ENCODE measurements at places on chromosomes 1 and 21.

DNA sequence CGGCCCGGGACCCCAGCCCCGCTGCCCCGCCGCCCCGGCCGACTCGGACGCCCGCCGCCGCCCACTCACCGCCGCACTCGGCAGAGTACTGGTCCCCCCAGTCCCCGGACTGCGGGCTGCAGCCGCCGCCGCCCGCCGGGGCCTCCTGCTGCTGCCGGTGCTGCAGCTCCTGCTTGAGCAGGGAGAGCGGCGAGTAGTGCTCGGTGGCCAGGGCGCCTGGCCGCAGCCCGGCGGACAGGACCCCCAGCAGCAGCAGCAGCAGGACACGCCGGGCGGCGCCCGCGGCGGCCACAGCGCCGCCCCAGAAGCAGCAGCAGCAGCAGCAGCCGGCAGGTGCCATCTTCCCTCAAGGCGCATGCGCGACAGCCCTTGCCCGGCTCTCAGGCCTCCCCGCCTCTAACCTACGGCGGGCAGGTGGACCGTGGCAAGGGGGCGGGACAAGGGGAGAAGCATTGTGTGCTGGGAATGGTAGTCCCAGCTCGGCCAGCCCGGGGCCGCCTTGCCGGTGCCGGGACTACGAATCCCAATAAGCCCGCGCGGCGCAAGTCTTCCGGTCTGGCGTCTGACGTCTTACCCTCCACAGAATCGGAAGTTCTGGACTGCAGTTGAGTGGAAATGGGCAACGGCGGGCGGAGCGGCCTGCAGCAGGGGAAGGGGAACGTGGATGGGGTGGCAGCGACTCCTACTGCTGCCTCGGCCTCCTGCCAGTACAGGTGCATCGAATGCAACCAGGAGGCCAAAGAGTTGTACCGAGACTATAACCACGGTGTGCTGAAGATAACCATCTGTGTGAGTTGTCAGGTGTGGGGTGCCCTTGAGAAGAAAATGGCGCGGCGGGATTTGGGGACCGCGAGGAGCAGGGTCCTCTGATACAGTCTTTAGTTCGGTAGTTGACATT lies at the start of the genes ARV1 and TTC13:
TSS of gene ARV1 (plus strand) at position 604 of the 898 bp plus-strand sequence. CDS start at position 616, 12 bp downstream.
TSS of gene TTC13 (minus strand) at position 371 of the 898 bp plus-strand sequence. CDS start at position 340, 31 bp downstream.
- peak; percentile 98 for DNase-seq

DNA sequence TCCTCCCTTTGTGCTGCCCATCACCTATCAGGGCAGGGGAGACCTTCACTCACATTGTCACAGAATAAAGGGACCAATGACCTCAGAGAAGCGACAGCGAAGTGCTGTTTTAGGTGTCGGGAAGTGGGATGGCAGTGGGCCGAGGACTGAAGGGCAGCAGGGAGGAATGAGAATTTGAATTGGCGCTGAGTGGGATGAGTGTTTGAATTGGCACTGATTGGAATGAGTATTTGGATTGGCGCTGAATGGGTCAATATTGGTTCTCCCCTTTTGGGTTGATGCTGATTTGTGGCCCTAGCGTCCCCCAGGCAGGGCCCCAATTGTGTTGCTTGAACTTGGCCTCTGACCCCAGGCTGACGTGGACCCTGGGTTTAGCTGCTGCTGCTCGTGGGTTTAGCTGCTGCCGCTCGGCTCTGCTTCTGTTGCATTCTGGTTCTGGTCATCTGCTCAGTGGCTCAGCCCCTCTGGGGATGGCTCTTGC lies 12.4 kb upstream of the UMODL1 start:
- no peak for DNase-seq

GRCh38 chr1:50487725-50488124 lies 64.5 kb upstream of the DMRTA2 start:
- DNase-seq: no peak

DNA sequence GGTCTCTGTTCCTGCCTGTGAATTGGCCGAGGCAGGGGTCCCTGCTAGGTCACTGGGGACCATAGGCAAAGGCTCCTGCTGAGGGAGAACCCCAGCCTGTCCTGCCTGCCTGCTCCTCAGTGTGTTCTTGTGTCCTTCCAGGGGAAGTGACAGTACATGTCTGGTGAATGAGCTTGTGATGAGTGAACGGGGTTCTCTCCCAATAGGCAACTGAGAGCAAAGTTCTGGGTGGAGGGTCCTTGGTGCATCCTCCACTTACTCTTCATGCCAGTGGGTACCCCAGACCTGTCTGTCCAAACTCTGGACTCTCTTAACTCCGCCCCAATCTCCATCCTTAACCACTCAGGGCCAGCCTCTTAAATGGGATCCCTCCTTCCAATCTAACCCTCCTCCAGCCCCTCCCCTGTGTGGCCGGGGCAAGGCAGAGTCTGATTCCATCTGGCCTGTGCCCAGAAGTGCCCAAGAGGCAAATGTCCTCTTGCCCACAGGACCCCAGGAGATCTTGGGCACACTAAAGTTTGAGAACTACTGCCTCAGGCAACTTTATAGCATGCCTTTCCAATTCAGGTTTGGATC lies 2.0 kb downstream of the XKR8 start:
- DNase-seq: no peak

- DNase-seq: no peak
Measured at GRCh38 chr21:44755227-44755626, 43.9 kb upstream of the TSPEAR start.

- DNase-seq: no peak
Measured at GRCh38 chr1:83856381-83856780, 142.6 kb downstream of the TTLL7 start.

DNA sequence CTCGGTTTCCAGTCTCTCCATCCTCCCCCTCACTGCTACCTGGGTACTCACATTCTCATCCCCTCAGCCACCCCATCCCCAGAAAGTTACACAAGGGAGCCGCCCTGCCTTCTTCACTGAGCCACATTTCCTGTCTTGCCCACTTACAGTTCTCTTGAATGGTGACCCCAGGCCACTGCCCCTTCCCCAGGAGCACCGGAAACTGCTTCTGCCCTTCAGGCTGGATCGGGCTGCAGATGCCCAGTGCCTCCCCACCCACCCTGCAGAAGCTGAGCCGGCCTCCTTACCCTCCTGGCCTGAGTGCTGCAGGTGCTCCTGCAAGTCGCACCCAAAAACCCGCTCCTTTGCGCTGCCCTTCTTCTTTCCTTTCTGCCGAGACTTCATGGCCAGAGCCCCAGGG lies 450 bp downstream of the ARHGAP30 start:
- peak; percentile 45 for DNase-seq

DNA sequence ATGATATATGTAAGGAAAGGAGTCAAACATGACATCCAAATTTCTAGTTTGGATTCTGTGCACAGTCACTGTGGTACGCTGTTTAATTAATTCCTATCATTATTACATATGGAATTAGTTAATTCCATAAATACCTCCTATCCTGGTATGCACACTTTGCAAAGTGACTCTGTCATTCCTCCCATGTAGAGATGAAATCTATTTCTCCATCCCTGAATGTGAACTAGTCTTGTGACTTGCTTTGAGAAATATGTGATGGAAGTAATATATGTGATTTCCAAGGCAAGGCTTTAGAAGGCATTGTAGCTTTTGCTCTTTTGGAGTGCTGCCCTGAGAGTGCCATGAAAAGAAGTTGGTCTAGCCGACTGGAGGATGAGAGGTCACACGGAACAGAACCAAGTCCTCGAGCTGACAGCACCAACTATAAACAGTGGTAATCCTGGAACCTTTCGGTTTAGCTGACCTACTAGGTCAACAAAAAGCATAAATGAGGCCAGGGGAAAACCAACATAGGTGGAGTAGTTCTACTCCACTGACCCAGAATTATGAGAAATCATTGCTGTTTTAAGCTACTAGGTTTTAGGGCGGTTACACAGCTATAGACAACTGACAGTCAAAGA lies 1.5 kb downstream of the SELENOF start:
- DNase-seq: no peak

GRCh38 chr21:25925936-25926335 lies 191.2 kb downstream of the GABPA start:
- no peak for DNase-seq

DNA sequence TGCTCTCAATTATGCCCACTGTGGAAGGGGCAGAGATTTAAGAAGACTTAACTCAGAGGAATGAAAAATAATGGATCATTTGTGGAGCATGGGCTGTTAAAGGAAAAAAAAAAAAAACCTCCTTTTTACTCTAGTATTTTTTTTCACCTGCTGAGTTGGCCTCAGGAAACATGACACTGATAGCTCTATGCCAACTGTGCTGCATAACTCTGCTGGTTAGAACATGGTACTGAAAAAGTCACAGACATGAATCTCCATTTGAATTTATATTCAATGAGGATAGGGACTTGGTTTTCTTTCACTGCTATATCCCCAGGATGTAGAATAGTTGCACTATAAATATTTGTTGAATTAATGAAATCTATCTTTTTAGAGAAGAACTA lies 86.1 kb upstream of the KIAA0040 start:
- no peak for DNase-seq

GRCh38 chr1:63475761-63476160 lies 47.3 kb downstream of the ITGB3BP start:
- DNase-seq: no peak

GRCh38 chr1:147809236-147809635 lies 48.8 kb upstream of the GJA5 start:
- no peak for DNase-seq

DNA sequence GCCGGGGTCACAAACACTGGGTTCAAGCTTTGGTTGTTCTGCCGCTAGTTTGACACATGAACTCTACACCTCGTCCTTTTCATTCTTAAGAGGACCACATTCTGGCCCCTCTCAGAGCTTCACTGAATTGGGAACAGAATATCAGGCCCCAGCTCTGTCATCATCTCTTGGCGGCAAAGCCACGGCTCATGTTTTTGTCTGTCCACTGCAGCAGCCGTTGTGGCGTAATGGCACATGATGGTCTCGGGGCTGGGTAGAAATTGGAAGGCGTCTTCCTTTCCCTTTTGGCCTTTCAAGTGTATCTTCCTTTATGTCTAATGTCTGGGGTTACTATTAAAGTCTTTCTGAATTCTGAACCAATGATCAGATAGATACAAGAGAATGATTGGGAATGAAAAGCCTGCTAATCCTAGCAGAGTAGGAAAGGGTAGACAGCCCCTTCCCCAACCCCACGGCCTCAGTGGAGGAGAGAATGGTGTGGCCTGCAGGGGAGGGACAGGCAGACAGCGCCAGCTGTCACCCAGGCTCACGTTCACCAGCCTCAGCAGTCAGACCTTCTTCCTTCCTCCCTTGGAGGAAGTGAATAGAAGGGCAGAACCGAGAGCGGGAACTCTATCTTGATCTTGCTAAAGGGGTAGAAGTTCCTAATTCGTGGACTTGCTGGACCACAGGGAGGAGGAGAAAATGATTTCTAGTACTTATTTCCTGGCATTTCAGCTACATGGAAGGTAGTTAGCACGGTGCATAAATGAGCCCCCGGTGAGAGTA lies 498.1 kb downstream of the KIF26B start:
- no peak for DNase-seq

DNA sequence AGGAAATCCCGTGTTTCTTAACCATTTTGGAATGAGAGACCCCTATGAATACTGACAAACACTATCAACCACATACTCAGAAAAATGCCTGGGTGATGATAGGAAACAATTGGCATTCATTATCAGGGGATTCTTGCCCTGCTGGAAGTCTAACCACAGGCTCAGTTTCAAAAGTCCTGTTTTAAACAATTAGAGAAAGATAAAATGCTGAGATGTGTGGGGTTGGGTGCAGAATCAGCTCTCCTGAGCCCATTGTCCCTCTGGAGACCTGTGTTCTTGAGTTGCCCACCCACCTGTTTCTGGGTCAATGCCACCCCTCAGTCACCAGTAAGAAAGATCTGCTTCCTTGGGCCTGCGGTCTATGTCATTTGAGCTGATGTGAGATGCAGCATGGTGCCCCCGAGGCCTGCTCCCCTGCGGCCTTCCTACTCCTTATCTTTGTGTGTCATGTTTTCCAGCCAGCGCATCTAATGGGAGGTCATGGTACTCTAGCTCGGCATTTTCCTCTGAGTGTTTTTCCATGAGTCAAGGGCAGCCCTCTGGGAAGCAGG lies 130.3 kb upstream of the PLXNA2 start:
- DNase-seq: no peak

DNA sequence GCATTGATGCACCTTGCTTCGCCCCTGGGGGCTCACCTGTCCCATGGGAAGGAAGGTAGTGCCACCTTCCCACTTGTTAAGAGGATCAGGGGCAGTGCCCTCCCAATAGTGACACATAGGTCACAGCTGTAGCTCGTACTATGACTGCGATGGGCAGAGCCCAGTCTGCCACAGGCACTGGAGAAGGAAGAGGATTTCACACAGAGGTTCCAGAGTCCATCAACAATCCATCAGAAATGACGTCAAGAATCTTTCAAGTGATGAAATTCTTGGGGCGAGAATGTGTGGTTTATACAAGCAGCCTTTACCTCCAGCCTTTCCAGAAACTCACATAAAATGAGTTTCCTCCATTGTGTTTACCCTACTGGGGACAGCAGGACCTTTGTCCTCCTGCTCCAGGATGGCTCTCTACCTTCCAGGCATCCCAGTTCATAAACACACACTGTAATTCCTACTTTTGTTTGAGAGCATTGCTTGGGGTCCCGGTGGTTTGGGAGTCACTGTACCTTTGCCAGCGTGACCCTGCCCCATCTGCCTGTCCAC lies 260.6 kb upstream of the VAMP3 start:
- no peak for DNase-seq

- no peak for DNase-seq
Measured at GRCh38 chr1:85311818-85312217, 35.4 kb upstream of the BCL10 start.

DNA sequence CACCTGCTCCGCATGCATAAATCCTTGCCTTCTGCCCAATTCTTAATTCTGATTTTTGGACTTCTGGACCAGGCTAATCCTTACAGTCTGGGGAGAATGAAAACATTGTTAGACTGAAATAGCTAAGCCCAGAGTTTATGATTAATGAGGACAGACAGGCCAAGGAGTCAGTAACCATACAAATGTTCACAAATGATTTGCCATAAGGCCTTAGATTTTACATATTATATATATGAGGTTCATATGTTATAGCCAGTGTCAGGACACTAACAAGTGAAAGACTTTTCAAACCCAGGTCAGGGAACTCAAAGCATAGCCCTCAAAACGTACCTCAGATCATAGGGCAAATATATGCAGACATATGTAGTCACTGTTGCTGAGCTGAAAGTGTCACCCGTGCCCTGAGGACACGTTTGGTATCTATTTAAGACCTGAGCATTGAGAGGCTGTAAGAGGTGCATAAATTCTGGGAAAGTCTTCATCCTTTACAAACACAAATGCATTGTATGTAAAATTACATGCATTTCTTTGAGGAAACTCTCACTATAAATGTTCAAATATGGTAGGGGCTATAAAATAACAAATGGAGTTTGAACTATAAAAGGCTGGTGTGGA lies 45.3 kb upstream of the FBXO28 start:
- DNase-seq: no peak

- DNase-seq: no peak
Measured at GRCh38 chr1:229434641-229435051, 752 bp upstream of the ACTA1 start.

DNA sequence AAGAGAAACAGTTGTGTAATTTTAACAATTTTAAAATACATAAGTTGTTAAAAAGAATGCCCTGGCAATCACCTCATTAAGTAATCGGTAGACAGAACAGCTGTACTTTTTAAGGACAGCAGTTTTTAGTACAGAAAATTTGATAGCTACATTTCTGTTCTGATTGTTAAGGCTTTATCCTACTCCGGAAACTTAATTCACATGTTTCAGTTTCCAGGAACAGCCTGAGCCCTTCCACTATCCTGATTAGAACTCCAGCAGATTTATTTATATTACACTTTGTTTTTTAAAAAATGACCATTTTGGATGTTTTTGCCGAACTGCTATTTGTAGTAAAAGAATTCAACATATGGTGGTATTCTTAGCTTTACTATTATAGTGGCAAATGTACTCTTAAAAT lies 8.7 kb downstream of the PRRC2C start:
- no peak for DNase-seq

Data from activated naive CD4-positive, alpha-beta T cell treated with anti-CD3 and anti-CD28 coated beads, Interleukin-2, amount 10 ng/mL, durations not matched to agents 7 days and 5 days (primary cell).